ENCODE measurements at places on chromosomes 5 and 9. TPM values are rescaled to one million over a fixed set of nuclear protein-coding genes. Genes with fewer than 3 reads are reported as not detected.

The SLC6A3 gene
- not detected for polyA plus RNA-seq

DNA sequence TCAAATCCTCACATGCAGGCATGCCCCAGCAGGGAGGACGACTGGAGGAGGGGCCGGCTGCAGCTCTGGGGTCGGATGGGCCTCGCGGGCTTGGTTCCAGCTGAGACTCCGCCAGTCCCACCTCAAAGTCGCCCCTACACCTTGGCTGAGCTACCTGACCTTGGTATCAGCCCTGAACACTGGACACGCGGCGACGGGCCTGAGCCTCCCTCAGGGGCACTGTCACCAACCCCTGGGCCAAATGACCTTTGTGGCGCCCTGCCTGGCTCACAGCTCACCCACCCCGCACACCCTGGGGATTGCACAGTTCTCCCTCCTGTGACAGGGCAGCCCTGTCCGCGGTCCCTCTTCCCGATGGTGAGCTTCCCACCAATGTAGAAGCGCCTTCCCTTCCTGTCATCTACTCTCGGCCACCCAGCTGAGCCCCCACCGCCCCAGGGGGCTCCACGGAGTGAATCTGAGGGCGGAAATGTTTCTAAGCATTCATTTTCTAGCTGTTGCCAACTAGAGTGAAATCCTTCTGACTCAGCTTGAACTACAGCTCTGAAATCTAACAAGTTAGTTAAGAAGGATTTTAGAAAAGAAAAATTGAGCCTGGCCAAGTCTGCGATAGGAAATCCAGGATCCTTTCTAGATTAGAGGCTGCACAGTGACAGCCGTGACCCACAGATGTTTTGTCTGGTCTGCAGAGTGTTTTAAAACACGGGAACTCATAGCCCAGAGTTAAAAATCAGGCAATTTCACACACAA is 138.9 kb upstream of the PHYKPL start:
- DNase-seq: no peak

The SLC6A18 gene
- polyA plus RNA-seq: not detected

DNA sequence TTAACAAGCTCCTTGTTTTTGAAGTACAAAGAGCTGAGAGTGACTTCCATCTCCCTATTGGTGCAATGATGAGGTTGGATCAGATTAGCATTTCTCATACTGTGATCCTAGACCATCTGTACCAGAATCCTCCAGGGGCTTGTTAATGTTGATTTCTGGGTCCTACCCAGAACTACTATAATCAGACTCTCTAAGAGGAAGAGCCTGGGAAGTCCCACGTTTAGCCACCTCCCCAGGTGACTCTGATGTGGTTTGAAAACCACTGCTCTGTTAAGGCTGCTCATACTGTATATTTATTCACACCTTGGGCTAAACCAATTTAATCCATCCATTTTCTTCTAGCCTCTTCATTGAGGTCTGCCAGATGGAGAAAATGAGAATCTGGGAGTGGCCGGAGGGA is 49.6 kb upstream of the SMIM32 start:
- no peak for DNase-seq

DNA sequence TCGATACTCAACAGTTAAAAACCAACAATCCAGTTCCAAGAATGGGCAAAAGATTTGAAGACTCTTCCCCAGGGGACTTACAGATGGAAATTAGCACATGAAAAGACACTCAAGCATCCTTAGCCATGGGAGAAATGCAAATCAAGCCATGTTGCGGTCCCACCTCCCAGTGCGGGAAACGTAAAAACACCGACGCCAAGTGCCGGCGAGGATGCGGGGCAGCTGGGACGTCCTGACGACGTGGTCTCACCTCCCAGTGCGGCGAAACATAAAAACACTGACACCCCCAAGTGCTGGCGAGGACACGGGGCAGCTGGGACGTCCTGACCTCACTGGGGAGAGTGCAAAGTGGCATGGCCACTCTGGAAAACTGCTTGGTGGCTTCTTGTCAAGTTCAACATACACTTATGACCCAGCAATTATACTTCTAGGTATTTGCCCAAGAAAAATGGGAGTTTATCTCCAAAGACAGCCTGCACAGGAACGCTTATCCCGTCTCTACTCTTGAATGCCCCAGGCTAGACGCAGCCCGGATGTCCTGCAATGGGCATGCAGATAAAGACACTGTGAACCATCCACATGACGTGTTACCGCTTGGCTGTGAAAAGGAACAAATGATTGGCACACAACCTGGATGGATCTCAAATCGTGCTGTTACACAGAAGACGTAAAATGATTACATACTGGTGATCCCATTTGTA is 60.1 kb upstream of the UBAC1 start:
- DNase-seq: no peak
